Mesothelial cell of epicardium (in vitro differentiated cells): ENCODE measurements at places on chromosomes 3 and 15.

DNA sequence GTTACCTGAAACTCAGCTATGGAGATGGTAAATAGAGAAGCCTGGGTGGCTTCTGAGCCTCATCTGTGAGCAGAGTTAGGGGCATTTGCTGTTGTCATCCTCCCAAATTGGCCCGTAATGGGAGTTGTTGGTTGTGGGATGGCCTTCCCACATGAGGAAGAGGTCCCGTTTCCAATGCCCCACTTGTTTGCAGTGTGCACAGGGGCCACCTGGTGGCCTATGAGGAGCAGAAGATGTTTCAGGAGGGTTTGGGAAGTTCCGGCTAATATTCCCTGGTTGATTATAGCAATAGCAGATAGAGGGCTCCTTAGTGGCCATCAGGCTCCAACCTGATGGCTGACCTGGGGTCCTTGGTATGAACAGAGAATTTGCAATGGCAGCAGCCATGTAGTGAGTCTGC, 1546.5 kb downstream of the OTOL1 start:
- DNase-seq = no peak

- DNase-seq = no peak
Measured at GRCh38 chr3:177525987-177526712, 328.9 kb upstream of the TBL1XR1 start.

DNA sequence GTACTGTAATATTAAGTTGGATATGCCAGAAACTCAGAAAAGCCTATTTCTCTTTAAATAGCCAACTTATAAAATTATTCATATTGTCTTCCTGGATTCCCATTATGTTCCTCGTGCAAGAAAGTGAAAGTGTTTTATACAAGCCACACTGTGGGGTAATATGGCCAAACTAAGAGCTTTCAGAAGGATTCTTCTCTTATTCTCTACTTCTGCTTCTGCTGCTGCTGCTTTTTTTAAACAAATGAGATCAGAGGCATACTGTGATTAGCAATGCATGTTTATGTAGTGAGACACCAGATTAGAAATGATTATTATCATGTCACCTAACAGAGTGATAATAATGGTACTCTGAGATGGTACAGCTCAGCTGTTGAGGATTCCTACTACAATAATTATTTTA, 1026.5 kb upstream of the CFAP20DC start:
- DNase-seq = no peak

DNA sequence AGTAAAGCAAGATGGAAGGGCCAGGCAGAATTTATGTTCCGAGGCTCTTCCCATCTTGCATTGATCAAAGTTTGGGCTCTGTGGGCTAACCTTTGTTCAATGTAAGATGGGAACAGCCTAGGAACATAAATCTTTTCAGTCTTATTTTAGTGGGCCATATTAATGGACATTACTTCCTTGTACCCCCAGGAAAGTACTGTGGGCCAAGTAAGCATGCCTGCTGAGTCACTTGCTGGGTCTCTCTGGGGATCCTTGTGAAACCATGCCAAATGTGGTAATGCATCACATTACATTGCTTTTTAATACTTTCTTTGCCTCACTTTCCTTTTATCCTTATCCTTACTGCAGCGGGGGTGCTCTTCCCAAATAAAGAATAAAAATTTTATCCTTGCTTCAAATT, 349.5 kb upstream of the POU1F1 start:
- no peak for DNase-seq

GRCh38 chr15:92611995-92612745, 43.4 kb downstream of the FAM174B start:
- DNase-seq = no peak
